Endodermal cell (in vitro differentiated cells): ENCODE measurements at places on chromosomes 11 and 22.

- H3K36me3 ChIP-seq = no peaks in the 10 kb centered on the region
- H3K4me1 ChIP-seq = peaks cover 3% of the 10 kb centered on the region
- H3K4me3 ChIP-seq = peak overlapping the region; percentile 72
- no peak overlapping the region for H3K27ac ChIP-seq
- H3K27me3 ChIP-seq = peaks cover 10% of the 10 kb centered on the region
- DNase-seq = peak; percentile 47
These were observed 531 bp downstream of the RAB3IL1 start for GRCh38 chr11:61916737-61917333.

- H3K36me3 ChIP-seq = no peaks in the 10 kb centered on the region
- DNase-seq = no peak
- H3K4me3 ChIP-seq = no peak overlapping the region
- H3K27ac ChIP-seq = no peak overlapping the region
These were observed 556.1 kb downstream of the SOX6 start for GRCh38 chr11:15800111-15800800.

- H3K36me3 ChIP-seq = no peaks in the 10 kb centered on the region
- peak overlapping the region; percentile 84 for H3K27ac ChIP-seq
- no peak overlapping the region for H3K4me3 ChIP-seq
- peaks cover 12% of the 10 kb centered on the region for H3K27me3 ChIP-seq
These were observed 10.9 kb downstream of the PHLDB1 start for GRCh38 chr11:118618115-118618990.

- peak within 1 kb of the TSS; percentile 99 for H3K4me3 ChIP-seq
- H3K27ac ChIP-seq = peak within 1 kb of the TSS; percentile 90
- DNase-seq = peak; percentile 98
- no peaks in the 10 kb centered on the region for H3K27me3 ChIP-seq
These were observed at the start of gene RAD9A for GRCh38 chr11:67391304-67392182. RAD9A (plus strand) TSS chr11:67391986; CDS start chr11:67392045, 59 bp downstream.

GRCh38 chr22:17893900-17894535 is 119.7 kb upstream of the BID start:
- no peaks in the 10 kb centered on the region for H3K27me3 ChIP-seq
- no peaks in the 10 kb centered on the region for H3K4me1 ChIP-seq
- no peak overlapping the region for H3K27ac ChIP-seq
- H3K4me3 ChIP-seq = no peak overlapping the region
- peaks cover 48% of the 10 kb centered on the region for H3K36me3 ChIP-seq
